ENCODE measurements at places on chromosomes 16 and 17.

DNA sequence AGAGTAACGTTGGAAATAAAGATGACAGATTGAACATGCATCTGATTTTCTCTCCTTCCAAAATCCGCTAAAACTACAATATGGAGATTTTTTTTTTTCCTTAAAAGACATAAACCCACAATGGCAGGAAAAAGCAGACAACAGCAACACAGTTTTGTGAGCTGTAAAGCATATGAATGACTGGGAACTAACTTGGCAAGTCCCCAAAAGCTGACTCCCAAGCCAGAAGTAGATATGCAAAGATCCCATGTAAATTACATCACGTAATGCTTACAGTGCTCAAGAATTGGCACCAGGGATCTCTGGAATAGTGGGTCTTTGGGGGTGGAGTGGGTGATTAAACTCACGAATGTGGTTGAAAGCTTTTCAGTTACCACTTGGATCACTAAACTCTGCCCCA lies 106.6 kb downstream of the ELAC2 start:
- no peak for DNase-seq

DNA sequence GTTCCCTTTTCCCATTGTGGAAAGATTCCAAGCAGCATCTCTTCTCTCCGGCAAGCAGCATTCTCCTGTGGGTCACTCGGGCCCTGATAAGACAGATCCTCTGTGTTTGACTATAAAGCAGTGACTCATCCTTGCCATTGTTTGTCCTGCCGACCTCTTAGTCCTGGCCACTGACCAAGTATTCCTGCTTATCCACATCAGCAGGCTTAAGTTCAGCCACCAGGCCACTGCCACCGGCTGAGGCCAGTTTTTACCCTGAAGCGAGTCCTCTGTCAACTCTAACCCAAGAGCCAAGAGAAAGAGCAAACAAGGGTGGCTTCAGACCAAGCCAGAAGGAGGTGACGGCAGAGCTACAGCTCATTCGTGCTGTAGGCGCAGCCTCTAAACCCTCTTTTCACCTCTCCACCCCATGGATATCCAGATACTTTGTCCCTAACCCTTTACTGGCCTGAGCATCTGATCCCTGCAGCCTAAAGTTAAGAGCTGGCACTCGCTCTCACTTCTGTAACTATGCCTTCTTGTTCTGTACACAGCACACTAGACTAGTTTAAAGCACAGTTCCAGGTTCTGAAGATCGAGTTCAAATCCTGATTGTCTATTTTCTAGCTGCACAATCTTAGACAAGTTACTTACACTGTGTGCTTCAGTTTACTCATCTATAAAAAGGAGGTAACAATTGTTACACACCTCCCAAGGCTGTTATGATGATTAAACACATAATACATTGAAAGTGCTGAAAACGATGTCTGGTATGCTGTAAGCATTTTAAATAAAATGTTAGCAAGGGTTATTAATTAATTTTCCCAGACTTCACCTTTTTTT lies 31.0 kb downstream of the SOX9 start:
- DNase-seq = no peak

GRCh38 chr17:49753959-49754391 lies 10.0 kb downstream of the FAM117A start:
- no peak for DNase-seq

GRCh38 chr16:1997494-1998359 lies 8.0 kb downstream of the SYNGR3 start:
- DNase-seq = no peak

DNA sequence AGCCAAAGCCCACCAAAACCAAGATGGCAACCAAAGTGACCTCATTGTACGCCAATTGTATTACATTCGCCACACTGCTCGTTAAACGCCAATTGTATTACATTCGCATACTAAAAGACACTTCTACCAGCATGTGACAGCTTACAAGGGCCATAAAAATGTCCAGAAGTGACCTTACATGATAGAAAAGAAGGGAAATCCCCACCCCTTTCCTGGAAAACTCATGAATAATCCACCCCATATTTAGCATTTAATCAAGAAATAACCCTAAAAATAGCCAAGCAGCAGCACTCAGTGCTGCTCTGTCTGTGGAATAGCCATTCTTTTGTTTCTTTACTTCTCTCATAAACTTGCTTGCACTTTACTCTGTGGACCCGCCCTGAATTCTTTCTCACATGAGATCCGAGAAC lies 25.7 kb downstream of the PSMD7 start:
- no peak for DNase-seq

GRCh38 chr16:52562770-52563169 lies 15.8 kb upstream of the TOX3 start:
- no peak for DNase-seq

- no peak for DNase-seq
Measured at GRCh38 chr17:39237586-39237985, 11.8 kb upstream of the STAC2 start.

GRCh38 chr17:81482673-81483072 lies 29.9 kb downstream of the ACTG1 start:
- no peak for DNase-seq

- DNase-seq = no peak
Measured at GRCh38 chr17:1860978-1861377, 31.2 kb downstream of the RPA1 start.

- no peak for DNase-seq
Measured at GRCh38 chr17:17062866-17063265, 20.6 kb downstream of the MPRIP start.

GRCh38 chr17:66713533-66714042 lies 121.3 kb upstream of the CACNG5 start:
- DNase-seq = no peak

Measured in fibroblast of skin of left quadriceps (primary cell).